ENCODE measurements at places on chromosomes 13 and 19.
A peak's percentile ranks its signal among the peaks of the same experiment; 100 is the strongest.

- DNase-seq: no peak
Observed at GRCh38 chr19:6362027-6362350, 658 bp downstream of the CLPP start.

DNA sequence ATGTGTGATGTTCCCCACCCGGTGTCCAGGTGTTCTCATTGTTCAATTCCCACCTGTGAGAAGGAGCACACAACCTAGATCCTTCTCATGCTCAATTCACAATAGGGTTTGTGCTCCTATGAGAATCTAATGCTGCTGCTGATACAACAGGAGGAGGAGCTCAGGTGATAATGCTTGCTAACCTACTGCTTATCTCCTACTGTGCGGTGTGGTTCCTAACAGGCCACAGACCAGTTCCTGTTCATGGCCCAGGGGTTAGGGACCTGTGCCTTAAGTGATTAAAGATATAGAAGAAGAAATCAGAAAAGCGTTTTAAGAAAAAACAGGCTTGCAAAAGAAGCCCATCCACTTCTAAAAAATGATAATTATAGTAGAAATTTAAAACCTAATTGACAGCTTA, 17.5 kb downstream of the DLEU7 start:
- no peak for DNase-seq

- no peak for DNase-seq
Observed at GRCh38 chr19:51158474-51159129, 16.5 kb downstream of the SIGLEC7 start.

GRCh38 chr13:52892925-52893324, 44.5 kb upstream of the PCDH8 start:
- DNase-seq: no peak

GRCh38 chr13:20823071-20823470, 49.3 kb upstream of the EEF1AKMT1 start:
- DNase-seq: no peak

DNA sequence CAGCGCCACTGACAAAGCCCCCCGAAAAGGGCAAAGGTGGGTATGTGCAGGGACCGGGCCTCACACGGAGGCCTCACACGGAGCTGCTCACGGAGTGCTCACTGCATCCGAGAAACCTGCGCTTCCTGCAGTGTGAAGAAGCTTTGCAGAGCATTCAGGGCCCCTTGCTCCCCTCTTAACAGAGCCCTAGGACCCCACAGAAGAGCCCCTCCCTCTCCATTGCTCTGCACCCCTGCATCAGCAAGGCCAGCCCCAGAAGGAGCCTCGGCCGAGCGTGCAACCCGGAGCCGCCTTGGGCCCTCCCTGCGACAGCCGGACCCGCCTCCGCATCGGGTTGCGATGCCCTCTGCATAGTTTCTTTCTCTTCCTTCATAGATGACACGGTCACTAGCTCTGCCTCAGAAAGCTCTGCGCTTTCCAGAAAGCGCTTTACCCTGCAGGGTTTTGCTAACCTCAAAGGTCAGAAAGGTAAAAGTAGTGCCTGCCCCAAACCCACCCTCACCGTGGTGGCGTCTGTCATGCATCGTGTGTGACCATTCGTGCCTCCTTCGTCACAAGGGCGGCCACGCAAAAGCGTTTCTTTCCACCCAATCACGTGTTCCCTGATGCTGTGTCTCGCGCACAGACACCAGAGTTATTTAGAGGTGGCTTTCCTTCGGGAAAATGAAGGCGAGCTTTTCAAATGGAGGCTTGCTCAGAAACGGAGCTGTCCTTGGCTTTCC, 15.7 kb upstream of the F7 start:
- no peak for DNase-seq

DNA sequence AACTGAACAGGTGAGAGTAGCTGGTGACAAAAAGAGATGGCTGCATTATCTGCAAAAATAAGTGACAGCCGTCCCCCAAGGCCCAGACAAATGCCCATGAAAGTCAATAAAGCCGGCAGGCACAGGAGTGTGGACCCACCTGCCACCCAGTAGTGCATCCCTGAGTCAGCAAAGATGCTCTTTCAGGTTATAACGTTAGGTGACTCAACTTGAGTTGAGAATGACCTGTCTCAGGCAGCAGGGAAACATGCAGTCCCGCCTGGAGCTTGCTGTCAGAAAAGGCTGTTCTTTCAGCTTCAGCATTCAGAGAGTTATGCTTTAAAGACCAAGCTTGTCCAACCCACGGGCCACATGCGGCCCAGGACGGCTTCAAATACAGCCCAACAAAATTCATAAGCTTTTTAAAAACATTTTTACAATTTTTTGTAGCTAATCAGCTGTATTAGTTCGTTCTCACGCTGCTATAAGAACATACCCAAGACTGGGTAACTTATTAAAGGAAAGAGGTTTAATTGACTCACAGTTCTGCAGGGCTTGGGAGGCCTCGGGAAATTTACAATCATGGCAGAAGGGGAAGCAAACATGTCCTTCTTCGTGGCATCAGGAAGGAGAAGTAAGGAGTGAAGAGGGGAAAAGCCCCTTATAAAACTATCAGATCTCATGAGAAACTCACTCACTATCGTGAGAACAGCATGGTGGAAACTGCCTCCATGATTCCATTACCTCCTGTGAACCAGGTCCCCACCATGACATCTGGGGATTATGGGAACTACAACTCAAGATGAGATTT, 110.4 kb downstream of the RAB20 start:
- DNase-seq: no peak

- DNase-seq: no peak
Observed at GRCh38 chr13:112618501-112618900, 30.5 kb upstream of the TUBGCP3 start.

GRCh38 chr13:99774644-99775043, 196.9 kb downstream of the ZIC5 start:
- no peak for DNase-seq

DNA sequence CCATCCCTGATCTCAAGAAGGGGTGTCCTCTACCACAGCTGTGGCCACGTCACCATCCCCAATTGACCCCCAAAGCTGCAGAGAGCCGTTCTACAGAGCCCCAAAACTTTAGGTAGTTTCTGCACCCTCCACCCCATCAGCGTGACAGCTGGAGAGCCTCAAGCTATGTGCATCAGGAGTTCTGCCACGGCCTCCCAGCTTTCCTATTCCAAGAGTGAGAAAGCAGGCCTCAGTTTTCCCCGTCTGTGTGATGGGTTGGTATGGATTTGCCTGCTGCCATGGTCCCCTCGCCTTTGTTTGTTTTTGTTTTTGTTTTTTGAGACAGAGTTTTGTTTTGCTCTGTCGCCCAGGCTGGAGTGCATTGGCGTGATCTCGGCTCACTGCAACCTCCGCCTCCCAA, 1.5 kb downstream of the BCL3 start:
- no peak for DNase-seq

- DNase-seq: no peak
Observed at GRCh38 chr13:73547239-73547638, 488.4 kb downstream of the KLF5 start.

GRCh38 chr13:26742691-26743358, 17.8 kb downstream of the GPR12 start:
- DNase-seq: no peak

- DNase-seq: no peak
Observed at GRCh38 chr19:20244356-20244755, 77.3 kb downstream of the ZNF486 start.

- no peak for DNase-seq
Observed at GRCh38 chr19:36838784-36839324, 667 bp upstream of the ZNF790 start.

- peak; percentile 99 for DNase-seq
Observed at GRCh38 chr19:45455707-45456499, 11.9 kb upstream of the FOSB start.

DNA sequence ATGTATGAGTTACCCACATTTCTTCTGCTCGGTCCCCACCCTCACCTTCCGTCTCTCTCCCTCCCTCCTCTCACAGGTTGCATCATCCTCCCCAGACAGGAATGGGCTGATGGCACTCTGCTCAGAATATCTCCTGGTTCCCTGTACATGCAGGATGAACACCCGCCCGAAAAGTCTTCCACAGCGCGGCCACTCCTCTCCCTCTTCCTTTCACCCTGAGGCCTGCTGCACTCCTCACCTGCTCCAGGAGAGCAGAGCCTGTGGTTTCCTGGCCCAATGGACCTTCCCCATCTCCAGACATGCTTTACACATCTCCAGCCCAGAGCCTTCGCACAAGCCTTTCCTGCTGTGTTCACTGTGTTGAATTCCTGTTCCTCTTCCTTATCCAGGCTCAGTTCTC, 40.9 kb downstream of the GSX1 start:
- DNase-seq: no peak

GRCh38 chr13:29482504-29482903, 113.0 kb downstream of the SLC7A1 start:
- DNase-seq: no peak

DNA sequence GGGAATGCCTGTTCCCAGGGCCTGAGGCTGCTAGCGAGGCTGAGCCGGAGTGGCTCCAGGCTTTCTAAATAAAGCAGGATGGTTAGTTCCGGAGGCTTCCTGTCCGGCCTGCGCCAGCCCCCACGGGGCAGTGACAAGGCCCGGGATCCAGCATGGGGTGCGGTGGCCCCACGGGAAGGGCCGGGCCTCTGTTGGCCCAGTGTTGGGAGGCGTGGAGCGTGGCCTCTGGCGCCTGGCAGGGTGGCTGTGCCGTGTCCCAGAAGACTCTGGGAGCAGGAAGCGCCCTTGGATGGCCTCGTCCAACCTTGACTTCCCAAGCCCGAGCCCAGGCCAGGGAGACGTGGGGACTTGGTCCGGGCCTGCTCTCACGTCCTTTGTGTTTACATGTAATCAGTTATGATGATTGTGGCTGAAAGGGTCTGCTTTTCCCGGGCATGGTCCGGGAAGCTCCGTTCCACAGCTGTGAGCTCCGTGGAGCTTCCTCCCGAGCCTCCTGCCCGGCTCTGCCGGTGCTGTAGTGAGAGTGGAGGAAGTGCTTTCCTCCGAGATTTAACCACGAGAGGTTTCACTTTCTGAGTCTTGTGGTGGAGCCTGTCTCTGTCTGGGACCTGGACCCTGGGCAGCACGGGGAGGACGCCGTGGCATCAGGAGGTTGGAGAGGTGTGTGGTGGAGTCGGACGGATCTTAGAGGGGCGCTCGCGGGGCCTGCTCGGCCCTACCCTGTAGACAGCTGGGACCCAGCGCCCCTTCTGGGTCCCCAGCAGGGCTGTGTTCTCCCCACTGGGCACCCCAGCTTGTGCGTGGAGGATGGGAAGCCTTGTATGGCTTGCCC, 4.6 kb downstream of the GNA11 start:
- no peak for DNase-seq

DNA sequence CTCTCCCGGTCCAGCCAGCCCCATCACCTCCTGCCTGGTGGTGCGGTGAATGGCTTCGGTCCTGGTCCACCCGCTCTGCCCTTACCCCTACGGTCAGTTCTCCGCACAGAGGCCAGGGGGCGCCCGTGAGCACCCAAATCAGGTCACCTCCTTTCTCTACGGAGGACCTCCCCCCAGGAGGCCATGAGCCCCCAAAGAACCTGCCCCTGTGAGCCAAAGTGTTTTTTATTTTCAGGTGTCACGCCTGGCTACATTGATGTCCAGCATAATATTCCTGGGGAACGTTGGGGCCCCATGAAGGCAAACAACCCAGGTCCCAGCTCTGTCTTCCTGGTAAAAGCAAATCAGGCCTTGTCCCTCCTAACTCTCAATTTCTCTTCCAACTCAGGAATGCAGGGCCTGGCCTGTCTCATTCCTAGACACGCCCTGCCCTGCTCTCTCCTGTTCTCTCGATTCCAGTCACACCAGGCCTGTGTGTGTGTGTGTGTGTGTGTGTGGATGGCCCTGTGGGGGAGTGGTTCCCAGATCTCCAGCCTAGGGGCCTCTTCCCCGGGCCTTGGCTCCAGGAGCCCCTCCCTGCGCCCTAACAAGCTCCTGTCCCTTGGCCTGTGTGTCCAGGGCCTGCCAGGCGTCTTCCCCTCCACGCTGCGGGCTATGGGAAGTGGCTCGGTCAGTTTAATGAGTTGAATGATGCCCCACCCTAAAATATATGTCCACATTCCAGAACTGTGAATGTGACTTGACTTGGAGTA, 9.7 kb upstream of the GIPC1 start:
- peak; percentile 88 for DNase-seq

GRCh38 chr19:34578751-34579150, 97.2 kb downstream of the WTIP start:
- no peak for DNase-seq

DNA sequence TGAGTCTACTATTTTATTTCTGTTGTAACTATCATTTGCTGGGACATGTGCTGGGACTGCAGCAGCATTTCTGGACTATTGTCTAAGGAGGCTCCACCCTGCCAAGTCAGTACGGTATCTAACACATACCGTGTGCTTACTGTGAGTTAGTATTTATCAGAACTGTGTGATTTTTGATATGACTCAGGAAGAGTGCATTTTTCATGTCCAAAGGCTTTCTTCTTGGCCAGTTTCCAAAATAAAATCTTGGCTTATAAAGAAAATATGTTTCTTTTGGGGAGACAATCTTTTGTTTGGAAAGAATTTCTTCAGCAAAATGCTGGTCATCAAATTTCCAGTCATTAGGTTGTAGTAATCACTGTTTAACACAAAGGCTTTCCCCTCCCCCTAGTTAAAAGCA, 11.6 kb downstream of the PARP4 start:
- DNase-seq: no peak

GRCh38 chr19:37719927-37720265, 335 bp upstream of the ZNF607 start:
- DNase-seq: no peak

DNA sequence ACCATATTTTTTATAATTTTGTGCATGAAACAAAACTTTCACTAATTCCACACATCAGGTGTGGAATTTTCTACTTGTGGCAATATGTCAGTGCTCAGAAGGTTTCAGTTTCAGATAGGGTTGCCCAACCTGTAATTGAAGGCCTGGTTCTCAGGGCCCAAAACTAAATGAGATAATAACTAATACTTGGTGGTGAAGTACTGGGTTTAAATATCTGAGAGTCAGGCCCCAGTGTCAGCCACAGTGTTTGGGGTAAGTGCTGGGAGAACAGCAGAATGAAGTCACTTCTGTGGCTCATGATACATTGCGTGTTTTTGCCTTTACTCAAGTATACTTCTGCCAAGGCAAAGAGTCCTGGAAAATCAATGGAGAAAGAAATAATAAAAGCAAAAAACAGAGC, 5.6 kb downstream of the SAFB start:
- DNase-seq: no peak

- DNase-seq: no peak
Observed at GRCh38 chr13:37094840-37095239, 10.6 kb downstream of the CSNK1A1L start.

GRCh38 chr13:44417446-44417845, 43.8 kb downstream of the SERP2 start:
- DNase-seq: no peak

DNA sequence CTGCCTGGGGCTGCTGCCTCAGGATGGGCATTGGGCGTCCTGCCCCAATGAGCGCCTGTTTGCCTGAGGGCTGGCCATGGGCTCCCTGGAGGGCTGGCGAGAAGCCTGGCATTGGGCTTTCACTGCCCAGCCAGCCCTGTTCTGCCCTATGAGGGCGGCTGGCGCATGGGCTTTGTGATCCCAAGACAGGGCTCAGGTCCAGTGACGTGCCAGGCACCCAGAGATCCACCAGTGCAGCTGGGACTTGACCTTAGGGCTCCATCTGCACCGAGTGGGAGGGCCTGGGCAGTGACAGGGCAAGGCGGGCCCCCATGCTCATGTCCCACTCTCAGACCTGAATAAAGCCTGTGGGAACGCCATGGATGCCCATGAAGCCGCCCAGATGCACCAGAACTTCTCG, 34.3 kb downstream of the MAU2 start:
- DNase-seq: no peak

GRCh38 chr13:97474349-97474980, 40.5 kb downstream of the RAP2A start:
- no peak for DNase-seq

GRCh38 chr13:24911133-24911908, 147.4 kb downstream of the RNF17 start:
- DNase-seq: no peak

- no peak for DNase-seq
Observed at GRCh38 chr13:109567315-109567714, 219.1 kb downstream of the IRS2 start.
